ENCODE measurements at places on chromosomes 1 and 21.

GRCh38 chr21:42262831-42263231, 43.9 kb downstream of the ABCG1 start:
- no peak for DNase-seq

GRCh38 chr1:166511761-166512160, 327.5 kb upstream of the POGK start:
- no peak for DNase-seq

DNA sequence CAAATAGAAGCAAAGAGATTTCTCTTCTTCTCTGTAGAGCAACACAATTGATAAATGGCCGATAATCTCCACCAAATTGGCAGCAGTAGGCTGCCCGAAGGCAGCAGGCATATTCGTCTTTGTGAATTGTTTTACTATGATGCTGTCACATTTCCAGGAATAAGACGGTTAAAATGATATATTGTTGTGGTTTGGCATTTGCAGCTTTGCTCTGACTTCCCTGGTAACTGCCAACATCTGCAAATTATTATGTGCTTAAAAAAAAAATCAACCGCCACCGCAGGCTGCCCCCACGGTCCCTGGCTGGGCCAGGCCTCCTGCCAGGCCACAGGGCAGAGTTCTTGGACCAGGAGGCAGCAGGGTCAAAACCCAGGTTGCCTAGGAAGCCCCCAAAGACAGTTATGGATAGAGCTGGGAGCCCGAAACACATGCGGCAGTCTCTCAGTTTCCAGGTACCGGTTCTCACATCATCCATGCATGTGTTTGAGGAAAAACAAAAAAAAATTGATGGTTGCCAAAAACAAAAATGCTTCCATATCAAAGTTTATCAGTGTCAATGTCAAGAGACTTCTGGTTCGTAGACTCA, 179.3 kb downstream of the ETS2 start:
- no peak for DNase-seq

GRCh38 chr1:21368515-21369289, 71.2 kb upstream of the NBPF3 start:
- DNase-seq = peak; percentile 26

DNA sequence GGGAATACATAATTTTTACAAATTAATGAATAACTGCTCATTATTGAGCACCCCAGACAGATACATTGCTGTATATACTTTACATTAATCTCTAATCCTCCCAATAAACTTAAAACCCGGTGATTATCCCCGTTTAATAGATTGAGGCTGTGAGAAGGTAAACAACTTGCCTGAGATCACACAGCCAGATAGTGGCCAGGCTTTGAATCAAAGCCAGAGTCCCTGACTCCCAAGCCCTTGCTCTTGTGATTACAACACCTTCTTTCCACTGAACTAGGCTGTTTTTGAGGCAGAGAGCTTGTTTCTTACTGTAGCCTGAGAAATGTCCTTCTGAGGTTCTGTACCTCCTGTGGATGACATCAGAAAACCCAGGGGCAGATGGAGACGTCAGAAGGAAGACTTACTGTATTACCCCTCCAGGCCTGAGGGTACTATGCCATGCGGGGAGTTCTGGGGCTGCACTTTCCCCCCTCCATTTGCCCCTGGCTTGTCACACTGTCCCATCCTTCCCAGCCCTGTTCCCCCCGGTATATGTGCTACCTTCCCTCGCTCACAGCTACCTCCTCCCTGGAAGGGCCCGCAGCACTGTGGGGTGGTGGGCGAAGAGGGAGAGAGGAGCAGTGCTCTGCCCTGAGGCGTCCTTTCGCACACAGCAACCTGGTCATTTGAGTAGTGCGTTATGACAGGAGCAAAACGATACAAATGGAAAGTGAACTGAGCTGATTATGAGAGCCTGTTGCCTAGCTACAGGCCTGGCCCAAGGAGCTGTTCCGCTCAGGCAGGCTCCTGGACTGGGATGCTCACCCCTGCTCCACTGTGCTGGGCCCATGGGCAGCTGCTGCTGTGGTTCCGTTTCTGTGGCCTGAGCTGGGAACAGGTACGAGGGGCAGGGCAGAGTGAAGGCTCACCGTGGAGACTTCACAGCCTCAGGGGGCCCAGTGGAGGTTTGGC, 4.6 kb downstream of the KCNC4 start:
- DNase-seq = no peak

All from stimulated activated CD8-positive, alpha-beta memory T cell treated with anti-CD3 and anti-CD28 coated beads, Interleukin-4, amount 100 ng/mL, for 1 hour (primary cell).